D341Med (cell line): ENCODE measurements at places on chromosomes 13 and 19.

DNA sequence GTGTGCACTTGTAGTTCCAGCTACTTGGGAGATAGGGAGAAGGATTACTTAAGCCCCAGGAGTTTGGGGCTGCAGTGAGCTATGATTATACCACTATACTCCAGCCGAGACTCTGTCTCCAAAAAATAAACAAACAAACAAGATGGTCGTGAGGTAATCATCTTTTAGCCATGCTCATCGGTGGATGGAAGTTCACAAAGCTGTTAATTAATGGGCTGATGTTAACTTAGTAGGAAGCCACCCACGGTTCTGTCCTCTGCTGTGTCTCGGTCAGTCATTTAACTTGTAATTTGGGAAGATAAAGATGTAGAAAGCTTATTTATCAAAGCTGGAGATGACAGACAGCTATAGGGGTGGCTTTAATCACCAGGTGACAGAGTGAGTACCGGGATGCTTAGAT, 64.9 kb downstream of the ARHGEF18 start:
- no peak for DNase-seq

GRCh38 chr13:97068151-97068550, 73.9 kb upstream of the OXGR1 start:
- DNase-seq = no peak

- peak; percentile 46 for DNase-seq
These were observed 714 bp downstream of the PLPP2 start for GRCh38 chr19:290372-291005.

DNA sequence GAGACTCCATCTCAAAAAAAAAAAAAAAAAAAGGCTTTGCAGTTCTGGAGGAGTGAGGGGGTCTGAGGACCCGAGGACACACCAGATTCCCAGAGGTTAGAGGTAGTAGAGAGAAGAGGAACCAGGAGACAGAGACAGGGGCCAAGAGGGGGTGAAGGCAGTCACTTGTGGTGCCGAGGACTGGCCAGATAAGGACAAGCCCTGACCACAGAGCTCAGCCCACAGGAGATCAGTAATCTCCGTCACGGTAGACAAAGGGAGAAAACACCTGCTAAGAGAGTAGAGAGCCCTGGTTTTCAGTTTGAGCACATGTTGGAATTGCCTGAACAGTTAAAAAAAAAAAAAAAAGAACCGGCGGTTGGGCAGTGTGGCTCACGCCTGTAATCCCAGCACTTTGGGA, 1.7 kb upstream of the PRAM1 start:
- DNase-seq = no peak

GRCh38 chr13:76861859-76862258, 24.3 kb downstream of the KCTD12 start:
- DNase-seq = no peak

DNA sequence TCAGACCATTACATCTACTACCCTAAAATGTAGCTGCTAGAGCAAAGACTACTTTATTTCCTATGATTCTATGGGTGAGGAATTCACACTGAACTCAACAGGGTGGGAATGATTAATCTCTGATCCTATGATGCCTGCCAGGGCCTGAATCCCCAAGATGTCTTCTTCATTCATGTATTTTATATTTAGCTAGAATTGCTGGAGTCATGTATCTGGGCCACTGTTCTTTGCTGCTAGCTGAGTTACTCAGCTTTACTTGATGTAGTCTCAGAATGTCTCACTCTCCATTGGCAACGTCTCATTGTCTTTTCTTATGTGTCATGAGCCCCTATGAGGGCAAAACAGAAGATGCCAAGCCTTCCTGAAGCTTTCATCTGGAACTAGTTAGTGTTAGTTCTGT, 21.1 kb downstream of the ZNF582 start:
- no peak for DNase-seq

- DNase-seq = peak; percentile 79
These were observed 533 bp downstream of the ZNF544 start for GRCh38 chr19:58229255-58229639.

DNA sequence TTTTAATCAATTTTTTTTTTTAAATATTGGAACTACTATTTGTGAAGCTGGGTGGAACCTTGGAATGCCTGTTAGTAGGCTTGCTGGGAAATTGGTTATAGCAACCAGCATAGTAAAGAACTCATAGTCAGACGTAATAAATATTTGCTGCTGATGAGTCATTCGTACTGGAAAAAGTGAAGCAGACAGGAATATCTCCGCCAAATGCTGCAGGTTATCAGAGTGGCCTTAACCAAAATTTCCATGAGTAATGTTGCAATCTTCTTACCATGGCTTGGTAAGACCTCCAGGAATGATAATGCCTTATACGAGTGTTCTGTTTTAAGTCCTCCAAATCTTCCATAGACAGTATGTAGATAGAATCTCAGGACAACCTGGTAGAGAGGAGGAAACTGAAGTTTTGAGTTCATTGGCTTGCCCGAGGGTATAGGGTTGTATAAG, 34.2 kb downstream of the MBNL2 start:
- DNase-seq = no peak

- DNase-seq = no peak
These were observed 78.5 kb upstream of the MCF2L start for GRCh38 chr13:112890316-112891145.

- peak; percentile 20 for DNase-seq
These were observed 412.1 kb downstream of the KLF12 start for GRCh38 chr13:73722120-73722519.

DNA sequence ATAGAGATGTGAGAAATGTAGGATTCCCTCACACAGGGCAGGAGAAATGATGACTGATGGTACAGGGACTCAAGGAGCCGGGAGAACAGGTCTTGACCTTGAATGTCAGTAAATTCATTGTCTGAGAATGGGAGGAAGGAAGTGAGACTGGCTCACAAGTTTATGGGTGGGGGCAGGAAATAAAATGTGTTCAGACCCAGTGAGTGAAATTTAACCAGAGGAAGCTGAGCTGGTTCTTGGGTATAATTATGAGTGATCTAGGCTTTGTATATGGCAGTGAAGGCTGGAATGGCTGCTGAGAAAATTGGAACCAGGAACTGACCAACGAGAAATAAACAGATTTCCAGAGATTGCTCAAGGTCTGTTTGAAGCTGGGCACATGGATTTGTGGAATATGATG, 6.3 kb upstream of the IGSF23 start:
- no peak for DNase-seq

- no peak for DNase-seq
These were observed 2.1 kb downstream of the TMEM255B start for GRCh38 chr13:113761136-113761535.

DNA sequence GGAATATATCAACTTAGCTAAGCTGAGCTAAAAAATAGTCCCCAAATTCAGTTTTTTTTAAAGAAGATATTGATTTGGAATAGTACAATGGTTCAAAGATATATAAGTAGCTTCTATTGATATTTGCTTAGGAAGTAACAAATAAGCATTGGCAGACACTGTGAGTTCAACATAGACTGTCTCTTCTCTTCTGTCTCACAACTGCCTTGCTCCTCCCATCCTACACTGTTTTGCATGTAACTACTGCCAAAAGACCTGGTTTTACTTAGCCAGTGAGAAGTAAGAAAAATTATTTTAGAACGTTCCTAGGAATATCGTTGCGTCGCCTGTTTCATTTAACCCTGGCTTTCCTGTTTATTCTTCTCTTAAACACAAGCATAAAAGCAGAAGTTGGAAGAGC, 859.0 kb upstream of the SPRY2 start:
- no peak for DNase-seq

- no peak for DNase-seq
These were observed 17.8 kb downstream of the PROZ start for GRCh38 chr13:113176280-113176679.

GRCh38 chr19:17409990-17410389, 4.6 kb upstream of the BST2 start:
- no peak for DNase-seq

DNA sequence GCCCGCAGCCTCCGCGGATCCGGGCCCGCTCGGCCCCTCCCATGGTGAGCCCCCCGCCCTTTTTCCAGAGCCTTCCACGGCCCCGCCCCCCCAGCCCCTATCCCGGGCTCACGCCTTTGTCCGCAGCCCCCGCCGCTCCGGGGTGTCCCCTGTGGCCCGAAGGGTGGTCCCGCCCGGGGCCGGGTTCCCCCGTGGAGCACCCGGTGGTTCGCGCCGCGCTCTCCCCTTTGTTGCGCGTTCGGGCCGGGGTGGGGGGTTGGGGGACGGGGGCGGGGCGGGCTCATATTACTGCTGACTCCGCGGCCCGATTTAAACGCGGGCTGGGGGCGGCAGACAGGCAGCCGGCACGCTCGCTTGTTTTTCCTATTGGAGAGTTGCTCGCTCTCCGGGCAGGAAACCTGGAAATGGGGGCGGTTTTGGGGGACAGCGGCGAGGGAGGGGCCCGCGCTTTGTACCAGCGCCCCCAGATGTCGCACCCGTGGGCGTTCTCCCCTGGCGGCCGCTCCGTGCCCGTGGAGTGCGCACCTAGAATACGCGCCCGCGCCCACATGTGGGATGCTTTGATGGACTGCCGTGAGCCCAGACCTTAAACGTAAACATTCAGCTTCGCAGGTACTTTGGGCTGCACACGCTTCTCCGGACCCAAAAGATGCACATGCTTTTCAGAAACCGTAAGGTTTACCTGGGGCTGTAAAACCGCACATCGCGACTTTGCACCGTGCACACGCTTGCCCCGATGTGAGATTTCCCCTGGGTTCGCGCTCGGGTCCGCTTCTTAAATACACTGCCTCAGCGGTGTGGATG, 699 bp downstream of the PTOV1 start:
- peak; percentile 77 for DNase-seq

- no peak for DNase-seq
These were observed 14.0 kb downstream of the CEACAM16 start for GRCh38 chr19:44712864-44713515.

DNA sequence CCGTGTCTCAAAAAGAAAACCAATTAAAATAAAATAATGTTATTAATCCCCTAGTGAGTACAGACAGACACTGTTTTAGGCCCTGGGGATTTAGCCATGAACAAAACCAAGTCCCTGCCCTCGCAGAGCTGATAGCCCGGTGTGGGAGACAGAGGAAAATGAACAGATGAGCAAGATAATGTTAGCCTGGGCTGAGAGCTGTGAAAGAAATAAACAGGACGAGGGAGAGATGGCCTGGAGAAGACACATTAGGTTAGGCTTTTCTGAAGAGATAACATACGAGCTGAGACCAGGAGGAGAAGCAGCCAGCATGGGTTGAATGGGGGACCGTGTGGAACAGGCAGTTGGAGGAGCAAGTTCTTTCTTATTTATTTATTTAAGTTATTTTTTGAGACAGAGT, 9.0 kb downstream of the RELB start:
- no peak for DNase-seq

DNA sequence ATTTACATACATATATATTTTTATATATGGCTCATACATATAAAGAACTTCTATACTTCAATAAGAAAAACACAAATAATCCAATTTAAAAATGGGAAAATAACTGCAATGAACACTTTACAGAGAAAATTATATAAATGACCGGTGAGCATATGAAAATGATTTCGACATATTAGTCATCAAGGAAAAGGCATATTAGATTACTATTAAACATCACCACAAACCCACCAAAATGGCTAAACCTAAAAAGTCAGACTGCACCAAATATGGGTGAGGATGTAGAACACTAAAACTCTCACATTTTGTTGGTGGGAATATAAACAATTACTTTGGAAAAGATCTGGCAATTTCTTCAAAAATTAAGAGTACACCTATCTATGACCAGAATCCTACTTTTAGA, 316.2 kb downstream of the ENOX1 start:
- DNase-seq = no peak

GRCh38 chr13:48979892-48980291, 4.2 kb downstream of the FNDC3A start:
- DNase-seq = no peak

GRCh38 chr13:35791184-35791851, 314.8 kb upstream of the MAB21L1 start:
- no peak for DNase-seq

GRCh38 chr13:106349080-106349931, 186.2 kb downstream of the EFNB2 start:
- no peak for DNase-seq

DNA sequence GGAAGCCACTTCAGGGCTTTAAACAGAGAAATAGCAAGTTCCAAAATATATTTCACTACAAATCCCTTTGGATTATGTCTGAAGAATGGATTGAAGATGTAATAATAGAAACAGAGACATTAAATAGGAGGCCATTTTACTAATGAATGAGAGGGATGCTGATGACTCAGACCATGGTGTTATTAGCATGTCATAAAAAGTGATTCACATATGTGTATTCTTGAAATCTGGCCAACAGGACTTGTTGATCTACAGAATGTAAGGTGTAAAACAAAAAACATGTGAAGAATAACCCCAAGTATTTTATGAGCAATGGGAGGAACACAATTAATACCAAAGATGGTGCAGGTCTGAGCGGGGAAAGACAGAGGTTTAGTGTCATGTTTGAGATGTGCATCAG, 873.7 kb downstream of the SLITRK5 start:
- DNase-seq = no peak

- no peak for DNase-seq
These were observed 390.4 kb downstream of the RFC3 start for GRCh38 chr13:34208336-34208735.

- no peak for DNase-seq
These were observed 19.8 kb downstream of the SERP2 start for GRCh38 chr13:44393391-44393790.

- no peak for DNase-seq
These were observed 5.9 kb upstream of the ZNF551 start for GRCh38 chr19:57675881-57676280.

DNA sequence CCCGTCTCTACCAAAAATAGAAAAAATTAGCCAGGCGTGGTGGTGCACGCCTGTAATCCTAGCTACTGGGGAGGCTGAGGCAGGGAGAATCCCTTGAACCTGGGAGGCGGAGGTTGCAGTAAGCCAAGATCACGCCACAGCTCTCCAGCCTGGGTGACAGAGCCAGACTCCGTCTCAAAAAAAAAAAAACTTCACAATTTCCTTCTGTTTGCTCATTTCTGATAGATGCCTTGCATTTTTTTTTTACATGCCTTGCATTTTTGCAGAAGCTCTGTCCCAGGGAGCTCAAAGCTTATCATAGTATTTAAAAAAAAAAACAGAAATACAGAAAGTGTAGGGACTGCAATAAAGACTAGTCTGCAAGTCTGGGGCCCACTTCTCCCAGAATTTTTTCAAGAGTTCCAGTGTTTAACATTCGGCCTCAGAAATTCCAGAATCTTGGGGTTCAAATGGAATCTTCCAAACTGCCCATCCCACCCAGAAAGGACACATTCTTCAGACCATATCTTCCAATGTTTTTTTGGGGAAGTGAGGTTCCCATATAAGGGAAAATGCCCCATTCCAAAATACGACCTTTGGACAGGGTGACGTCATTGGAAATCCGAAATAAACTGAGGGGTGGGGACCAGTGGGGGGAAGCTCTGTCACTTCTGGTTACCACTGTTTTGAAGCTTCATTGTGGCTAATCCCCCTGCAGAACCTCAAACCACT, 17.2 kb upstream of the RAB8A start:
- no peak for DNase-seq

- no peak for DNase-seq
These were observed 2.3 kb downstream of the ERF start for GRCh38 chr19:42252365-42253244.

- no peak for DNase-seq
These were observed 77.7 kb downstream of the MIPEP start for GRCh38 chr13:23811366-23812062.
